ENCODE measurements at places on chromosomes 4 and X.

DNA sequence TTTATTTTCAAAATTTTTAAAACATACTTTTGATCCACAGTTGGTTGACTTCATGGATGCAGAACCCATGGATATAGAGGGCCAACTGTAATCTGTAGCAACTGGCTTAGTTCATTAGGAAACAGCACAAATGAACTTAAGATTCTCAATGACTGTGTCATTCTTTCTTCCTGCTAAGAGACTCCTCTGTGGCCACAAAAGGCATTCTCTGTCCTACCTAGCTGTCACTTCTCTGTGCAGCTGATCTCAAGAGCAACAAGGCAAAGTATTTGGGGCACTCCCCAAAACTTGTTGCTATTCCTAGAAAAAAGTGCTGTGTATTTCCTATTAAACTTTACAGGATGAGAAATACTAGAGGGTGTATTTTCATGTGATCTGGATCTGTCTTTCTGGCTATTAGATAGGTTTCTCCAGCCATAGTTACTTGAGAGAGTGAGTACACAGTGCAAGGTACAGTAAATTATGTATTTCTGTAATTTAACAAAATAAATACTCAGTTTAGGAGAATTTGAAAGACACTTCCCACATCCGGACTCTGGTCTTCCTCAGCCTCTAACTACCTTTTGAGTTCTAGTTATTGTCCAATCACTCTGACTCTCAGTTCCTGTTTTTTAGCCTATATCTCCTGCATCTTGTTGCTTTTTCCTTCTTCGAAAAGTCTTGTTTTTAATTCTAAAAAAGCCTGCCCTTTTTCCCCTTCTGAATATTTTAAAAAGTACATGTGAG lies 21.8 kb downstream of the TLR2 start:
- no peak for DNase-seq

DNA sequence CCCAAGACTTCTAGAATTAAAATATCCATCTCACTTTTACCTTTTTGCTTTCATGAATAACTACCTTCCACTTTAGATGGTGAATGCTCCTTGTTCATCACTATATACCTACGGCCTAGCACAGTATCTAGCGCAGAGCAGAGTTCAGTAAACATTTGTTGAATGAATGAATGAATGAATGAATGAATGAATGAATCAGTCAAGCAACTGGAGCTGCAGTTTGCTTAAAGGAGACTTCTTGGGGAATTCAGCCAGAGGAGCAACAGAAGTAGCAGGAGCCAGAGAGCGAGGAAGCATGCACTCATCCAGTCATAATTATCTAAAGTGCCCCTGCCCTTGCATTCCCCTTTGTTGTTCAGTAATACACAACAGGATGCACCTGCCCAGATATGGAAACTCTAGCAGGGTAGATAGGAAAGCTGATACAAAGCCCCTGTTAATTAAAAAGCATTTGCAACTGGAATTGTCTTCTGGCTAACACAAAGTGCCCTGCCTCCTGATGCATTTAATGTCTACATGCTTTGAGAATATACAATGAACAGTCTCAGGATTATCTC lies 103.0 kb upstream of the MBNL3 start:
- no peak for DNase-seq

GRCh38 chr4:46937493-46937892 lies 28.4 kb upstream of the COX7B2 start:
- DNase-seq = no peak

GRCh38 chr4:99390055-99390454 lies 37.5 kb upstream of the ADH1C start:
- peak; percentile 52 for DNase-seq

GRCh38 chr4:6384541-6384940 lies 87.9 kb downstream of the PPP2R2C start:
- no peak for DNase-seq

GRCh38 chrX:148161701-148162100 lies 180.6 kb downstream of the FMR1NB start:
- DNase-seq = no peak

GRCh38 chr4:150126864-150127203 lies 48.6 kb downstream of the DCLK2 start:
- peak; percentile 79 for DNase-seq

- no peak for DNase-seq
Measured at GRCh38 chrX:20373063-20373462, 106.4 kb upstream of the RPS6KA3 start.

GRCh38 chr4:160136021-160136420 lies 1033.1 kb downstream of the RAPGEF2 start:
- DNase-seq = no peak

GRCh38 chrX:2627272-2627867 lies 63.7 kb upstream of the CD99 start:
- DNase-seq = peak; percentile 39

DNA sequence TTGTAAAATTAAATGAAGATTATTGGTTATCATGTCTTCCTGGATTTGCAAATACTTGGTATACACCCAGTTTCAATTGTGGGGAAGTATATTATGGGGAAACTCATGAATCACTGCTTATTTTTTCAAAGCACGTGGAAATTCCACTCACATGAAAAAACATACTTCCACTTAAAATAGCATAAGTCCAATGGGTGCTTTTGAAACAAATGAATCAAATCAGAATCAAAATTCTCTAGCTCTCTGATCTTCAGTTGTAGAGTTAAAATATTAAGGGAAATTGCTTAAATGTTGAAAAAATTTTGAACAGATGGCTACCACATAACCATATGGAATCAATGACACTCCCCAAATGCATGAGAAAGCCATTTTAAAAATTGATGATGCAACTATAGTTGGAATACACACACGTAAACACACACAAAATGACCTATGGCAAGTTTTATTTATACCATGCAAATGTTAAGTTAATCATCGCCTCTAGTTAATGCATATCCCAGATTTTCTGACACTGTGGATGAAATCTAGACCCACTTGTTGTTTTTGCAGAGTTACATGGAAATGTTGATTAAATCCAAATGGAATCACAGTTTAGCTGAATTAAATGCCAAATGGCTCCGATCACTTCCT lies 93.2 kb downstream of the ARSF start:
- DNase-seq = peak; percentile 23

DNA sequence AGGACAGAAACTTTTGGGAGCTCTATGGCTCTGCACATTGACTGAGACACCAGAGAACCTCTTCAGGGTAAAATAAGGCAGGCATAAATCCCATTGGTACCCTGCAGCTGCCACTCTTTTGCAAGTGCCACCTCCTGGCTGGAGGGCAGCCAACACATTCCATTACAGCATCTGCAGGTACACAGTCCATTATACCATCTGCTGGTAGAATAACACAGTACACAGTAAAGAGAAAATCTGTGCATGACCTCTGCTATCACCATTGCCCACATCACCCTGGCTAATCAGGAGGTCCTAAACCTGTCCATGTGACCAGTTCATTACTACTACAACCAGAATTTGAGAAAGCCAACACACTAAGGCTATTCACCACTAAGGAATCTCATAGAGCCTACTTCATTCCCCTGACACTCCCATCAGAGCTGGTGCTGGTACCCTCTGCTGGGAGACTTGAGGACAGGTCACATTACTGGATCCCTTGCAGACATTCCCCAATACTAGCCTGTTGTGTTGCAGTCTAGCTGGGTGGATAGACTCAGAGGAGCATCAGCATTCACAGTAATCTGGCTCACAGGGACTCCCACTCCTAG lies 176.2 kb upstream of the TACR3 start:
- DNase-seq = peak; percentile 1

DNA sequence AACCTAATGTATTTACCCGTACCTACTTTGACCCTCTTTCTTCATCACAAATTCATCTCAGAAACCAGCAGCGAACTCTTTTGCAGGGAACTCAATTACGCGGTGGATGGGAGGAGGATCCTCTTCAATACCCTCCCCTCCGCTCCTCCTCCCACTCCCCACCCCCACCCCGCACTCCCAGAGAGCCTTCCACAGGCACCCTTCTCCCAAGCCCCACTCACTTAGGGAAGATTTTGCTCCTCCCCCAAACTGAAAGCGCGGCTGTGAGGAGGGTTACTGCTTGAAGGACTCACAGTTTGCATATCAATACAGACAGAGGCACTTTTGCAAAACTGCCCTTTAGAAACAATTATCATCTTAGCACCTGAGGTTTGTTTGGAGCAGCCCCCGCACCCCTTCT lies 960 bp upstream of the IL1RAPL1 start:
- DNase-seq = peak; percentile 20

DNA sequence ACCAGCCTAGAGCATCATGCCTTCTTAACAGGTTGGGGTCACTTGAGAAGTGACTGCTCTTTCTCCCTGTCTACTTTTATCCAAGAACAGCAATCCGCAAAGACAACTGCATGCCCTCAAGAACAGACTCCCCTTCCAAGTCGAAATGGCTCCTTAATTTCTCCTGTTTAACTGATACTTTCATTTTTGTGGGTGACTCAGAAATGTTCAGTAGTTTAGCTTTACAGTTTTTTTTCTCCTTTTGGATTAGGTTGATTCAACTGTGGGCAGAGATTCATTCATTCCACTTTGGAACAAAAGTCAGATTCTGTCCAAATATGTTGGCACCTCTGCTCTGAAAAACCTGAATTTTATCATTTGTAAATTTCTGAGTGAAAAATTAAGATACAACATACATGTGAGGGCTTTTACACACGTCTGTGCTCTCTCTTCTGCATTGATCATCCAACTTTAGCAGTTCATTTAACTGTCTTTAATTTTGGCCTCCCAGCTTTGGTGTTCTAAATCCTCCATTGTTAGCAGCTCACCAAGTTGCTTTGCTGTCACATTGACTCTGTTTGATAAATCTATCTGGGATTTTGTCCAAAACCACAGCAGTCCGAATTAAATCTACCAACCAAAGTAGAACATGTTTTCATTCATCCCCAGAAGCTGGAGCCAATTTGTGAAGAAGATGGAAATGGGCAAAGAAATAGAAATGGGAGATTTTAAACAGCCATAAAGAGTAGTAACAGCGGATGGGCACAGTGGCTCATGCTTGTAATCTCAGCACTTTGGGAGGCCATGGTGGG lies 50.0 kb downstream of the HOPX start:
- peak; percentile 72 for DNase-seq

- peak; percentile 45 for DNase-seq
Measured at GRCh38 chrX:79081895-79082512, 62.5 kb upstream of the GPR174 start.

- DNase-seq = no peak
Measured at GRCh38 chr4:148982200-148982599, 540.0 kb upstream of the NR3C2 start.

- DNase-seq = no peak
Measured at GRCh38 chr4:168200685-168201084, 108.3 kb downstream of the ANXA10 start.

- peak; percentile 49 for DNase-seq
Measured at GRCh38 chr4:1559896-1560650, 124.0 kb downstream of the FAM53A start.

- DNase-seq = no peak
Measured at GRCh38 chrX:155841232-155841631, 39.9 kb upstream of the VAMP7 start.

- DNase-seq = peak; percentile 42
Measured at GRCh38 chr4:123741906-123742305, 345.3 kb downstream of the SPRY1 start.

- no peak for DNase-seq
Measured at GRCh38 chr4:6538575-6538974, 36.4 kb upstream of the MAN2B2 start.

GRCh38 chr4:40511036-40511614 lies 118.5 kb downstream of the RBM47 start:
- DNase-seq = no peak

GRCh38 chrX:149715468-149715867 lies 3.6 kb downstream of the MAGEA11 start:
- no peak for DNase-seq

GRCh38 chrX:920234-920799 lies 289.7 kb downstream of the SHOX start:
- peak; percentile 74 for DNase-seq

GRCh38 chrX:68571610-68572311 lies 72.9 kb downstream of the YIPF6 start:
- DNase-seq = peak; percentile 26

DNA sequence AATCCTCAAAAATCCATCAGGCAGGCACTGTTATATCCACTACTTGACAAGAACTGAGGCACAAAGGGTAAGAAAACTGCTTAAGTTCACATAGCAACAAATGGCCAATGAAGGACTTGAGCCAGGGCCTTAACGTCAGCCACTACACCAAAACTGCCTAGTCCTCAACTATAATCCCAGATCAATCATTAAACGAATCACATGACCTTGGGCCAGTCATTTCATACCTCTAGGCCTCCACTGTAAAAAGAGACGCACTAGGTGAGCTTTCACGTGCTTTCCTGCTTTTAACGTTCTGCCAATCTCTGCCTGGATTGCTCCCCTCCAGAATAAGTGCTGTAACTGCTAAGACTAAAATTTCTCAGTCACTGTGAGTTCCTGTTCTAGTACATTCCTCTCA lies 54.7 kb downstream of the RHOXF2B start:
- no peak for DNase-seq

GRCh38 chrX:3711331-3711917 lies 2.0 kb downstream of the PRKX start:
- DNase-seq = no peak

DNA sequence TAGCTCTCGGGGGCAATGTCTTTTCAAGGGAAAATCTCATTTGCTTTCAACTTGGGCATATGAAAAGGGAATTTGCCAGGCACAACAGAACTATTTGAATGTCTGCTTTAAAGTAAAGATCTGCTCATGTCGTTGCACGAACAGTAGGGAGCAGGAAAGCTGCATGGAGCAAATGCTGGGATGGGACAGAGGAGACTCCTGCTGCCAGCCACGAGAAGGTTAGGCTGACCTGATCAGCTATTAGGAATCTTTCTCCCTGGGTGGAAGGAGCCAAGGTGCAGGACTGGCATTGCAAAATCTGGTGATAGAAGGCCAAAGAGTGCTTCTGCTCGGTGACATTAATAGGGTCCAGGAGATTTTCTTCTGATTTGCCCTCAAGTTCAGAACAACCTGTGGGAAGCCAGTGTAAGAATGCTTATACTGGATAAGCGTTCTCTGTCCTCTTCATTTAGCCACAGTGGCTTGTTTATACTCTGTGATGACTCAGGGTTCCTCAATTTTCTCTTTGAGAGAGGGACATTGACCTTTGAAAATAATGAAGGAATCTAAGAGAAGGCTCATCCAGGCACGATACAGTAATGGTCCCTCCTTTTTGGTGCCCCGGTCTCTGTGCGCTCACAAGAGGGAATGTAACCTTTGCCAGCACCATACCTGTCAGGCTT lies 22.9 kb downstream of the FHL1 start:
- DNase-seq = no peak

- DNase-seq = no peak
Measured at GRCh38 chr4:24093446-24093845, 203.6 kb upstream of the PPARGC1A start.

- no peak for DNase-seq
Measured at GRCh38 chrX:74023203-74023602, 280.8 kb upstream of the ZCCHC13 start.

DNA sequence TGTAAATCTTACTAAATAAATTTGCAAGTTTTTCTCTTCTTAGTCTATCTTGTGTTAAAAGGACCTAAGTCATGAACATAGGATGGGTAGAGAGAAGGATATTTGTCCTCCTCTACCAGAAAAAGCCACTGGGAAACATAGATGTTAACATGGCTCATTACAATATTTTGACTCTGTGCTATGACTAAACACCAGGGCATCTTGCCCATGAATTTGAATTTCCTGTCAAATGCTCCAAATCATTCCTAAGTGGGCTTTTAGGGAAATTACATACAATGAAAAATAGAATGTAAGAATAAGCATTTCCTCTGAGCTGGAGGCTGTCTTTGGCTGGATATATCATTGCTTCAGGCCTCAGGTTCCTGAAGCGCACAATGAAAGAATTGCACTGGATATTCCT lies 39.1 kb downstream of the ANOS1 start:
- DNase-seq = peak; percentile 27

- DNase-seq = no peak
Measured at GRCh38 chr4:157886645-157887044, 286.2 kb downstream of the GASK1B start.

All from fibroblast of skin of scalp (primary cell).